ENCODE measurements at places on chromosomes 4 and X.

GRCh38 chrX:16258882-16259281 lies 91.6 kb downstream of the MAGEB17 start:
- peak; percentile 2 for DNase-seq

DNA sequence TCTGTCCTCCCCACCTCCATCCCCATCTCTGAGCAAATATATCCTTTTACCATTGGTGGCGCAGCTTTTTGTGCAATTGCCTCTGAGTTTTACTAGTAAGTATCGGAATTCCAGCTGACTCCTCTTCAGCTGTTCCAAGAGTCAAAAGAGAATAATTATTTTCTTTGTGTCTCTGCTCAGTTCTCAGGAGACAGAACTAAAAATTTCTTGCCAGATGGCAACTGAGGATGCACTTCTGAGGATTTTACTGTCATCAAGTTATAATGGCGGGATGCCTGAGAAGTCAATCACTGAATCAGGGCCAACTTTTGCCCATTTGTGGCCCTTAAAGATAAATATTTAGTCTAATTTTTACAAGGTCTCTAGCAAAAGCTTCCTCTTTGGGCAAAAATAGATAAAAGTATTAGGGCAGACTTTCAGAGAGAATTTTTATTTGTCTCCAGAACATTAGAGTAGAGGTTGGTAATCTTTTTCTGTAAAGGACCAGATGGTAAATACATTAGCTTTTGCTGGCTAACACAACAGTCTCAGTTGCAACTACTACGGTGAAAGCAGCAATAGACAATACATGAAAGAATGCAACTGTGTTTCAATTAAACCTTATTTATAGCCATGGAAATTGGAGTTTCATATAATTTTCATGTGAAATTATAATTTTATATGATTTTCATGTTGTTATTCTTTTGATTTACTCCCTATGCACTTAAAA lies 15.6 kb upstream of the ADGRA3 start:
- no peak for DNase-seq

DNA sequence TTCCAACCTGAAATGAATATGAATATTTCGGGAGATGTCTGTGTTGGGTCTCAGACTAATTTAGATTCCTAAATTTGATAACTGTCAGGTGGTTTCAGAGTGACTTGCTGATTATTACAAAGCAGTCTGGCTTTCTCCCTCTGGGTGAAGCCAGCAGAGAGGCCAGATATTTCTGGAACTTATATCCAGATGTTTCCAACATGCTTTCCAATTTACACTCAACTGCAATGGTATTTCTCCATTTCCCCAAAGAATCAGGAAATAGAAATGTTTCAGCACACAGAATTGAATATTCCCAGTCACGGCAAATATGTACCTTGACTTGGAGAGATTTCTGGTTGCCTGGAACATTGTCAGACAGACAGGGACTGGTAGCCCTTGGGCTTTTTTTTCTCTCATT lies 48.5 kb upstream of the EGFL6 start:
- peak; percentile 70 for DNase-seq

DNA sequence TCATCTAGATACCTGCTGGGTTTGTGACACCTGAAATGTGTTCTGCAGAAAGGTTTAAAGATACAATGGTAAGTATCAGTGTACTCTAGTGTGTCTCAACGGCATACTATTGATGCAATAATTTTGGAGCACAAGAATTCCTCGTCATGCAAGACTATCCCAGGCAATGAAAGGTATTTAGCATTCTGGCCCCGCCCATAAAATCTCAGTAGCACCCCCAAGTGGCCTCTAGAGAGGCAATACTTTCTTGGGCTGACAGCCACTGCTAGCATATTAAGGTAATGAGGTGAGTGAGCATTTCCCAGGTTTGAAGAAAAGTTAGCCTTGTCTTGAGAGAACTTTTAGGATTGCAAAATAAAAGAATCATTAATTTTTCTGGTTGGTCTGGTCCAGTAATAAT lies 24.0 kb downstream of the TAB3 start:
- DNase-seq: no peak

DNA sequence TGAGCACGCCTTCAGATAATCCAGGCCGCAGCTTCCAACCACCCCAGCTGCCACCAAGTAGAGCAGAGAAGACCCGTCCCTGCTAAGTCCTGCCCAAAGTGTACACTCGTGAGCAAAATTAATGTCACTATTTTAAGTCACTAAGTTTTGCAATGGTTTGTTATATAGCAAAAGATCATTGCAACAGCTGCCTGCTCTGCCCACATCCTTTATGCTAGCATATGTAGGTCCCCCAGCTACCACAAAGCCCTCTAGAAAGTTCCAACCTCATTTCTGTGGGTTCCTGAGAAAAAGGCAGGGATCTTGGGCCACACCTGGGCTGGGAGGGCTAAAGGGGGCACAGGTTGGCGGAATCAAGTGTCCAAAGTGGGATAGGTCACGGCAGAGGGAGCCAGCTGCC lies 346.9 kb downstream of the BCOR start:
- no peak for DNase-seq

GRCh38 chrX:48538641-48539344 lies 721 bp upstream of the TBC1D25 start:
- DNase-seq: no peak

GRCh38 chr4:41935652-41936021 lies 408 bp downstream of the TMEM33 start:
- peak; percentile 6 for DNase-seq

GRCh38 chrX:130224810-130225209 lies 43.9 kb downstream of the ZNF280C start:
- peak; percentile 15 for DNase-seq

DNA sequence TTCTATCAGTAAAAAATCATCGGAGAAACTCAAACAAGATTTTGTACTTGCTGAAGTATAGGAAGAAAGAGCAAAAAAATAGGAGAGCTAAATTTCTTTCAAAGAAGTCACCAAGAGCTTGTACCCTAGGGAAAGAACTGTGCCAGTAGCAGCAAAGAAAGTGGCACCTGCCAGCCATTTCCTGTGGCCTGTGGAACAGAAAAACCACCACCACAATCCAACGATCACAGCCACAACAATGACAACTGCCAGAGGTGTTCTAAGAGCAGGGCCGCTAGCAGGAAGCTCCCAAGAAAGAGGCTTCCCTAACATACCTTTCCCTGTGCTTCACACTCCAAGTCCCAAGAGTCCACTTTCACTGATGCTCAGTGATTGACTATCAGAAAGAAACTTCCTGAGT lies 266.1 kb upstream of the GPC4 start:
- no peak for DNase-seq

GRCh38 chr4:7352486-7352885 lies 82.2 kb downstream of the PSAPL1 start:
- DNase-seq: no peak

DNA sequence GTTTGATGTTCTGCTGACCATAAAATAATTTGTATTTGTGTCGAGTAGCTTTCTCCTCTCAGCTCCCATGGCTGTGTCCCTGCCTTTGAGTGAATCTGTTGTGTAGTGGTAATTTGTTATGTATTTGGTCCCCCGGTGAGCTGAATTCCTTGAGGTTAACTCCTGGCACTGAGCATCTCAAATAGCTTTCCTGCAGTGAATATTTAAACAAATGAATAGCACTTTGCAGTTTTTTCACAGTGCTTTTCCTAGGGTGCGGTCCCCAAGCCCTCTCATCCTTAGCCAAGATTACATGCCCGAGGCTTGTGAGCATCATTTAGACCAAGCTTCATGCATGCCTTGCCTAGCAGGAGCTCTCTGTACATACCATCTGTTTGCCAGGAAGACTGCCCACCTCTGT lies 74.2 kb downstream of the CLDN34 start:
- DNase-seq: peak; percentile 82

- peak; percentile 39 for DNase-seq
Measured at GRCh38 chrX:84729809-84730208, 227.6 kb upstream of the HDX start.

DNA sequence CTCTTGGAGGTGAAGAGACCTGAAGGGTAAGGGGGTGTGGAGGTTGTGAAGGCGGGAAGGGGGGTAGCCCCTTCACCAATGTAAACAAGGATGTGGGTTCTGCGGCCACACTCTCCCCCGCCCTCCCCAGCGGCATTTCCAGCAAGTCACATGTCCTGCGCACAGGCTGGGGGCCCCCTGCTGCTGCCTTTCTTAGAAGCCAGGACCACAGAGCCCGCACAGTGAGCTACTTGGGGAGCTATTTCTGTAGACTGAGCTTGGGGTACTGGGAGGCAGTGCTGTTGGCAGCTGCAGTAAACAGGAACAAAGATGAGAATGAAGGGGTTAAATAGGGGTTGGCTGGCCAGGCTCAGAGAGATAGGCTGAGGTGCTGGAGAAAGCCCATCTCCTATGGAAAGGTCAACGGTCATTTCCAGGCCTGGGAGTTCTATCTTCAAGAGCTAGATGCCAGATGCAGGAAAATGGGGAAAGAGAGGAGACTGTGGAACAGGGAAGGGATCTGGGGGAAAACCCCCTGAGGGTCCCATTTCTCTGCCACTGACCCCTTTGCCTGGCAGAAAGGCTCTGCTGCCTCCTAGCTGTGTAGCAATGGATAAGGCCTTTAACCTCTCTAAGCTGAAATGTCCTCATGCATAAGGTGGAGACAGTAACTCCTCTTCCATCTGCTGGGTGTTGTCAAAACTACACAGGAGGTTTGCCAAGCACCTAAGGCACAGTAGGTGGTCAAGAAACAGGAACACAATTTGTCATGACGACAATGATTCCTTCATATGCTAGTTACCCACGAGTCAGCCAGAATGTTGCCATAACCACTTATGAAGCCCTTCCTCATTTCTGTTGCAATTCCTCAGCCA lies 18.5 kb upstream of the PIM2 start:
- no peak for DNase-seq

- DNase-seq: no peak
Measured at GRCh38 chrX:93637591-93637990, 35.8 kb downstream of the NAP1L3 start.

DNA sequence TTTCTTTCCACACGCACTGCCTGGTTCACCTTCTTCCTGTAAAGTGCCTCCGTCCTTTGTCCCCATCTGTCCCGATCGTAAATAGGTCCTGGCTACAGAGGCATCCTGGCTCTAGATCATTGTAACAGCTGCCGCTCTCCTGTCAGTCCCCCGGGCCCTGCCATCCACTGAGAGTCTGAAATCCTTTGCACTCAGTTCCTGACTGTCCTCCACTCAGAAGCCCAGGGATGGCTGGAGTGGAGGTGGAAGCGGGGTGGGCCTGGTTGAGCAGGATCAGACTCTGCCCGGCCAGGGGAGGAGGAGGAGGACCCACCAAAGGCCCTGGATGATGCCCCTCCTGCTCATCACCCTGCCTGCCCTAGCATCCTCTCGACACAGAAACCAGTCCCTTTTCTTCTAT lies 29.8 kb downstream of the PIGG start:
- no peak for DNase-seq

- no peak for DNase-seq
Measured at GRCh38 chrX:1334854-1335253, 1.7 kb upstream of the IL3RA start.

DNA sequence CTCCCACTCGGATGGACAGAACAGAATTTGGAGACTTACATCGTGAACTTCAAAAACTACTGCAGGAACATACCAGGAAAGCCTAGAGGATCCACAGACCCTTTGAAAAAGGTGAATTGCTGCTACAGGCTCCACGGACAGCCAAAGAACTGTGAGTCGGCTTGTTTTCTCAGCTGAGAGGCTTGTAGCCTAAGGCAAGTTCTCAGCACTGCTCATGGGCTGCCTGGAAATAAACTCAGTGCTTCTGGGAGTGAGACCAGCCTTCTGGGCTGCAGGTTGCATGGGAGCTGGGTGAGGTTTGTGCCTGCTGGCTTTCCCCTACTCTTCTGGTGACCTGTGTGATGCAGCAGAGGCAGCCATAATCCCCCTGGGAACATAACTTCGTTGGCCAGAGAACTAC lies 1397.6 kb downstream of the FAM133A start:
- DNase-seq: no peak

GRCh38 chrX:23817979-23818336 lies 35.0 kb downstream of the SAT1 start:
- DNase-seq: no peak

GRCh38 chr4:165668694-165669093 lies 204.3 kb upstream of the TLL1 start:
- DNase-seq: peak; percentile 1

- DNase-seq: no peak
Measured at GRCh38 chr4:56240554-56241174, 146.6 kb downstream of the AASDH start.

DNA sequence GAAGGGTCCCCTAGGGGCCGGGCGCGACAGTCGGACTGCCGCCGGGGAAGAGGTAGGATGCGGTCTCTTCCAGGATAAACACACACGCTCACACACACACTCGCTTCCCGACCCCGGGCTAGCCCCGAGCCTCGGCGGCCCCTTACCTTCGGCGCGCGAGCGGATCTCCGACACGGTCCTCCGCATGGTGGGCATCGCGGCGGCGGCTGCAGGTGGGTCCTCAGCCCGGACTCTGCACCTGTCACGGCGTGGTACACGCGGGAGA lies 294 bp downstream of the ATP8A1 start:
- DNase-seq: no peak

- peak; percentile 13 for DNase-seq
Measured at GRCh38 chr4:111066447-111066846, 443.6 kb upstream of the PITX2 start.

DNA sequence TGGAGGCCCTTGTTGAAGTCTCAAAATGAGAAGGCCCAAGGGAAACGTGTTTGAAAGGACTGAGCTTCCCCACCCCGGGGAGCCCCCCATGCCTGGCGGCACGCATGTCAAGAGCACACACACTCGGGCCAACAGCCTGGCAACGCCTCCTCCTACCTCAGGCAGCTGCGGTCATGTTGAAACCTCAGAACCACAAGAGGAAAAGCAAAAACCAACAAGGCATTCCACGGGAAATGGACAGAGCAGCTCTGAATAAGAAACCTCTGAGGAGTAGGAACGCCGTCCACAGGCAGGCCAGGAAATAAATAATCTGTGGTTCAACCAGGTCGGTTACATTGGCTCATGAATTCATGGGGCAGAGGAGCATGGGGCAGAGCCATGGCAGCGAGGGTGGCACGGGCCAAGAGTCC lies 95.7 kb upstream of the AFAP1 start:
- DNase-seq: peak; percentile 33

- DNase-seq: no peak
Measured at GRCh38 chr4:24894243-24894642, 18.6 kb downstream of the CCDC149 start.

- no peak for DNase-seq
Measured at GRCh38 chr4:151182455-151182996, 83.1 kb downstream of the RPS3A start.

DNA sequence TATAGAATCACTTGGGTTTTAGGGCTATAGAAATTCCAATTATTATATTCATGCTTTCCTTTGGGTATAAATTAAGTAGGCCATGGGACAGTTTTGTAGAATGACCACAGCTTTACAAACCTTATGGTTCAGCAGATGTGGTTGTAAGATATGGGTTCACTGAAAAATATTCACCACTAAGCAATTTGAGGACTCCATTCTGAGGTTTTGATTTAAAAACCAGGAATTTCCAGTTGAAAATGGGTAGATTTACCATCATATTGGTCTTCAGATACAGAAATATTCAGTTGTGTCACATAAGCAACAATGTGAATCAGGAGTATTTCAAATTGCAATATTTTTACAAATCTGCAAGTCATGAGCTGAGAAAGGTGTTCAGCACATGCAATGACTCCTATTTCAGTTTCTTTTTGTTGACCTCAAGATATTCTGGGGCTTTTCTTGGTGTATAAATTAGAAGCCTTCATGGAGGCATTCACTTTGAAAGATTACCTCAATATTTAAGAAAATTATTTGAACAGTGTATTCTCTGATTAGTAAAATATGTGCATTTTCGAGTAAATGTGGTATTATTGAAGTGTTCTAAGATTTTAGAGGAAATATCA lies 218.4 kb upstream of the HCCS start:
- peak; percentile 81 for DNase-seq
